GM13976 (cell line): ENCODE measurements at places on chromosomes 3 and 15.

GRCh38 chr15:90564051-90564450, 34.3 kb downstream of the CRTC3 start:
- no peak for DNase-seq

- no peak for DNase-seq
Observed at GRCh38 chr3:138947495-138948121, 591 bp downstream of the FOXL2NB start.

DNA sequence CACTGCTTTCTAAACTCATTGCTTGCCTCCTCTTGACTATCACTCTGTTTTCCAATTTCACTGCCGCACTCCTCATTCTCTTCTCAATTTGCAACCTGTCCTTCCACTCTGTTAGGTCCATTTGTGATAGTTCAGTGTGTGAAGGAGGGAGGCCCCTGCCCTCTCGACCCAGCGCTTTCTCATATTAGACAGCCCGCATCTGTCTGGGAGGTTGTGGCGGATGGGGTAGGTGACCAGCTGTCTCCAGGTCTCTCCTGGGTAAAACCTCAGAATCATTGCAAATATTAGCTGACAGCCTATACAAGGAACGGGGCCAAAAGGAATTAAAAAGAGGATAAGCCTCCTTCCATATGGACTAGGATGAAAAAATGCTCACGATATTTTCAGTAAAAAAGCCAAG, 358.3 kb downstream of the SHQ1 start:
- no peak for DNase-seq

DNA sequence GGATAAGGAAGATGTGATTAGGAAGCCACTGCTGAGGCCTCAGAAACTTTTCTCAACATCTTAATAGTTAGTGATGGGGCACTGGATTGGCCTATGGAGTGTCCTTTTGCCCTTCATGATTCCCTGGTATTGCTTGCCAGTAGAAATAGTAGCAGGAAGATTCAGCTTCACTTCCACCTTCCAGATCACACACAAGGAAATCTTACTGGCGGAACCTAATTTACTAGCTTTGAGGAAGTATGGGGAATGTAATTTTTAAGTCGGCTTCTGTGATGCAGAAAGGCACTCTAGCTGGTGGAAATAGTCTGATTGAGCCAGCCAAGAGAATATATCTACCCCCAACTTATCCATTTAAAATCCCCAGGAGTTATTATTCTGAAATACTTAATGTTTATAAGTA, 46.5 kb downstream of the LPP start:
- no peak for DNase-seq

GRCh38 chr3:151011427-151011826, 38.9 kb upstream of the CLRN1 start:
- DNase-seq, result no peak

- no peak for DNase-seq
Observed at GRCh38 chr3:94117729-94118128, 54.9 kb downstream of the NSUN3 start.

DNA sequence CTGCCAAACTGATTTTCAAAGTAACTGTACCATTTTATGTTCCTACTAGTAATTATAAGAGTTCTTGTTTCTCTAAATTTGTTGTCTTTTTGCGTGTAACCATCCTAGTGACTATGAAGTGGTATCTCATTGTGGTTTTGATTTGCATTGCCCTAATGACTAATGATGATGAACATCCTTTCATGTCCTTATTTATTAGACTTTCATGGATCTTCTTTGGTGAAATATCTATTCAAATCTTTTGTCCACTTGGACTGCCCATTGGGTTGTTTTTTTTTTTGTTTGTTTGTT, 3.6 kb downstream of the OXSR1 start:
- no peak for DNase-seq

- no peak for DNase-seq
Observed at GRCh38 chr3:177574222-177574856, 377.1 kb upstream of the TBL1XR1 start.

DNA sequence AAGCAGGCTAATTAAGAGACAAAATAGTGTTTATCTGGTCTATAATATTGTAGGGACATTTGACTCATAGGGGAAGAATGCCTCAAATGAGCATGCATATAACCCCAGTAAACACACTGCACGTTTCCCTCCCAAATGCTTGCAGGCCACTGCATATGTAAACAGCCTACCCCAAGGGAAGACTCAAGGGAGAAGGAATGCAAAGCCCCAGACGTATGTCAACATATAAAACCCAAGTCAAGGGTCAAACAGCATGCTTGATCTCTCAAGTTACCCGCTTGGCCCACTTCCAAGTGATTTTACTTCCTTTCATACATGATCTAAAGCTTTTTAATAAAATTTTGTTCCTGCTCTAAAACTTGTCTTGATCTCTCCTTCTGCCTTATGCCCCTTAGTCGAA, 1090.0 kb downstream of the OTOL1 start:
- DNase-seq, result no peak

DNA sequence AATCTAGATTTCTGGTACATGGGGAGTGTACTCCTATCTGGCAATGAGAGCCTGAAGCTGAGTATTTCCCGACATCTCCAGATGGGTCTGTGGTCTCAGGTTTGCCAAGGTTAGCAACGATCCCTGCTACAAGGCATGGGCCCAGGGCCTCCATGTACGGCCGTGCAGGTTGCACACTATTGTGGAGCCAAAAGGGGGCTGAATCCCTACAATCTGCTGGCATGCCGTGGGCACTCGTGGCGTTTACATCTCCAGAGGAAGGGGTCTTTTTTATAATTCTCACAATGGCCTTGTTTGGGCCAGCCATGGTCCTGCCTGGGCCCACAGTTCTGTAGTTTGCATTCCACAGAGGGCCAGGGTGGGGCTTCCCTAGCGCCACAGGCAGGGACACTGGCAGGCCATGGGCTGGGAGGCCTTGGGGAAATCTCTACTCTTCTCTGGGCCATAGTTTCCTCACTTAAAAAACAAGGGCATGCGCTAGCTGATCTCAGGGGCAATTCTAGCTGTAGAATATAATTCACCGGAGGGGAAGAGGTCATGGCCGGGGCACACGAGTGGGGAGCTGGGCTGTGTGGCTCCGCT, 68.9 kb upstream of the TLE3 start:
- no peak for DNase-seq

DNA sequence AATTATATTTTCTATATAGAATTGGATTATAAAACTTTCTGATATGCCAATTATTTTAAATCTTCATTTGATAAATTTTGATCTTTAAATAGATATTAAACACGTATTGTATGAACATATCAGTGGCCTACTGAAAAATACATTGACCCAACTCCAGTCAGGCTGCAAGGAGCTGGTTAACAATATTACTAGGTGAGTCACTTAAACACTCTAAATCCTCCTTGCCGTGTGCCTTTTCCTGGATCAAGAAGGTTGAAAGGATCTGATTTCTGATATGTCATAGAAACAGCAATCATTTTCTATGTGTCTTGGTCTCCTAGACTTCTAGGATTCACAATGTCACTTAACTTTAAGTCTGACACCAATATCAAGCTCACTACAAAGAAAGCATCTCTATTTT, 123.2 kb downstream of the TP63 start:
- no peak for DNase-seq

DNA sequence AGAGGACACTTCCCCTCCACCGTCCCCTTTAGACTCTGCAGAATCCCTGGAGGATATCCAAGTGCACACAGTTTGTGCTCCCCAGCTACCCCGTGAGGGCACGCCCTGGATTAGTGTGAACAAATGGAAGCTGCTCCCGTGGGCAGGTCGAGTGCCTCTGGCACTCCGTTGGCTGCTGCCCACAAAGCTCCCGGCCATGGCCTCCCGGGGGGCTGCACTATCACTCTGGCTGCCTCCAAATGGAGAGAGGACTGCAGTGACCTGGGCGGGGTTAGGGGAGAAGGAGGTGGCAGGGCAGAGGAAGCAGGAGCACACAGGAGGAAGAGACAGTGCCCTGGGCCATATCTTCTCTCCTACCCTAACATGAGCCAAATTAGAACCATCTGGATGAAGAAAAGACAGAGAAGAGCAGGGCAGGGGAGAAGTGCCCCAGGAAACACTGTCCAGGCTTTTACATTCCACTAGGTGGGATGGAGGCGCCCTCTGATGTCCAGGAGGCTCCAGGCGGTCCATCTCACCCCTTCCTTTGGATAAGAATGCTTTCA, 29.4 kb upstream of the ACAD9 start:
- no peak for DNase-seq

- DNase-seq, result no peak
Observed at GRCh38 chr15:27339138-27339537, 368.2 kb downstream of the GABRG3 start.

DNA sequence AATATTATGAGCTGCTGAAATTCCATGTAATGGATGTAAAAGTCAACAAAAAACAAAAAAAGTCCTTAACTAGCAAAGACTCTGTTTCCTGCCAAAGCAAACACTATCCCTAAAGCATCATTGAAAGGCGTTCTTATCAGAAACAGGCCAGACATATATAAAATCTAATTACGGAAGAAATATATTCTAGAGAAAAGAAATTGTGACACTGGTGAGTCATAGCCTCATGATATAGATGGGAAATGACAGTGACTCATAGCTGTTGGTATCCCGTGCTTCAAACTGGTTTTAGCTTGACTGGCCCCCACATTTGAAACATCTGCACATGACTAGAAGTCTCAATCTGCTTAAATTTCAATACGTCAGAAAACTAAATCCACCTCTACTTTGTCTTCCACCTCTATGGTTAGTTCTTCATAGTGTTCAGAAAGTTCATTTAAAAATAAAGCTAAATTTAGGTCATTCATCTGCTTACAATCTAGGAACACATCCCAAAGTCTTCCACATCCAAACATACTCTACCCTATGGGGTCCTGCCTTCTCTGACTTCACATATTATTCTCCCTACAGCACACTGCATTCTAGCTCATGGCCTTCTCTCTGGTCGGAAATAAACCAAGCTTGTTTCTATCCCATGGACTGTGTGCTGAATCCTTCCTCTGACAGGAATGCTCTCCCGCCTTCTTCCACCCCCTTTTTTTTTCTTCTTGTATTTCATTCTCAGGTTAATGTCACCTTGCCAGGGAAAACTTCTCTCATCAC, 456.3 kb upstream of the ARRDC4 start:
- no peak for DNase-seq

DNA sequence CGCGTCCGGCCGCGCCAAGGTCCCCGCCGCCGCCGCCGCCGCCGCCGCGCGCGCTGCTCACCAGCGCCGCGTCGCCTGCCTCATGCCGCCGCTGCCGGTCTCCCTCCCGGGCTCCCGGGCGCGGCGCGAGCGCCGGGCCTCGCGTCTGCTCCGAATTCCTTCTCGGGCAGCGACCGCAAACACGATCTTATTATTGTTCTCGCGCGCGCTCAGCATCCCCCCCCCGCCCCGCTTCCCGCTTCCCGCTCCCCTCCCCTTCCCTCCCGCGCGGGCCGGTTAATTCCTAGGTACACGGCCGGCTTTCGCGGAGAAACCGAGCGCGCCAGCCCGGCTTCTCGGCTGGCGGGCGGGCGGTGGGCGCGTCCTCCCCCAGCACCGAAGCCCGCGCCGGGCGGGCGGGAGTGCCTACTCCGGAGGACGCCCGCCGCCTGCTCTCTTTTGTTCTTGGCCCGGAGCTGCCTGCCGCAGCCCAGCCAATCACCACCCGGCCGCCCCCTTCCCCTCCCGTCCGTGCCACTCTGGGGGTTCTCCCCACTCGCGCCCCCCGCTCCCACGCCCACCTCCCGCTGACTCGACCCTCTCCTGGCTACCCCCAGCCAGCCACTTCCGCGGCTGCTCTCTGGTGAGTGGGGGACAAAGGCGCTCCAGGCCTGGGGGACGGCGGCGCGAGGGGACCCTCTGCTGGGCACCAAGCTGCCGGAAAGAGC, at the start of gene HDGFL3:
TSS of gene HDGFL3 (minus strand) at position 164 of the 707 bp plus-strand sequence. CDS start 409 bp downstream, outside the sequence.
- DNase-seq, result peak; percentile 62
